ENCODE measurements at places on chromosomes 1 and 21.
A peak's percentile ranks its signal among the peaks of the same experiment; 100 is the strongest.

- DNase-seq, result peak; percentile 26
Observed at GRCh38 chr1:170700842-170701615, 37.1 kb downstream of the PRRX1 start.

- no peak for DNase-seq
Observed at GRCh38 chr1:25517476-25518394, 25.7 kb upstream of the LDLRAP1 start.

DNA sequence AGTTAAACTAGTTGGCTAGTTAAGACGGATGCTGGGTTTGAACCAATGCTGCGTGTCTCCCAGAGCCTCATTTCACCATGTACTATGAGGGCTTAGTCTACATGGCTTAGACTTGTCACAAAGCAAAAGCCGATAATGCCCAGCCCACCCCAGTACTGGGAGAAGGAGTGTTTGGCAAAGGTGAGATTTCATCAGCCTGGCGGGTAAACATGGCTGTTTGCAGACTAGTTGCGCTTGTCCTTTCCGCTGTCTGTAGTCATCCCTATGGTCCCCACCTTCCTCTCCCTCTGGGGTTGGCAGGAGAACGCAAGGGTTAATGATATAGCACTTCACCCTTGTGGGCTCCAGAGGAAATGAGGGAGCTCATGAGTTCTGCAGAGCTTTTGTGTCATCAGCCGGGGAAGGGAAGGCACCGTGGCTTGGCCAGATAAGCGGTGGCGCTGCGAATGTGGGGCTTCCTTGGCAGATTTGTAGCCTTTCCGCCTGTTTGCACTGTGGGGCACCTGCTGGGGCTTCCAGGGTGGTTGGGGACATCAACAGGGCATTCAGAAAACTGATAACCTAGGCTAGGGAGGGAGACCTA is 29.2 kb downstream of the SOX13 start:
- DNase-seq, result peak; percentile 21

DNA sequence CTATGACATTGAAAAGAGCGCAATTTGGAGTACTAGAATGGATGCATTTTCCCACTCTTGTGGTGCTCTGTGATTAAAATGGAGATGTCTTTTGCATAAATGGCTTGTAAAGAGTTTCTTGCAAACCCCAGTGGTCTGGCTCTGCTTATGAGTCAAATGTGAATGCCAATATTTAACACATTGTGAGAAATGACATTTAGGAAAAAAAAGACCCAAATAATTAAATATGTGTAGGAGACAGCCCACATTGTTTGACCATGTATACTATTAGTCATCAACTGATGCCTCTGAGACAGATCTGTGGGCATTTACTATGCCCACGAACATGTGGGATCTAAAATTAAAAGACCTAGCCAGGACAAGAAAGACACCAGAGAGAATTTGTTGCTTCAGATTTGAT is 22.2 kb upstream of the RUNX1 start:
- DNase-seq, result peak; percentile 31

DNA sequence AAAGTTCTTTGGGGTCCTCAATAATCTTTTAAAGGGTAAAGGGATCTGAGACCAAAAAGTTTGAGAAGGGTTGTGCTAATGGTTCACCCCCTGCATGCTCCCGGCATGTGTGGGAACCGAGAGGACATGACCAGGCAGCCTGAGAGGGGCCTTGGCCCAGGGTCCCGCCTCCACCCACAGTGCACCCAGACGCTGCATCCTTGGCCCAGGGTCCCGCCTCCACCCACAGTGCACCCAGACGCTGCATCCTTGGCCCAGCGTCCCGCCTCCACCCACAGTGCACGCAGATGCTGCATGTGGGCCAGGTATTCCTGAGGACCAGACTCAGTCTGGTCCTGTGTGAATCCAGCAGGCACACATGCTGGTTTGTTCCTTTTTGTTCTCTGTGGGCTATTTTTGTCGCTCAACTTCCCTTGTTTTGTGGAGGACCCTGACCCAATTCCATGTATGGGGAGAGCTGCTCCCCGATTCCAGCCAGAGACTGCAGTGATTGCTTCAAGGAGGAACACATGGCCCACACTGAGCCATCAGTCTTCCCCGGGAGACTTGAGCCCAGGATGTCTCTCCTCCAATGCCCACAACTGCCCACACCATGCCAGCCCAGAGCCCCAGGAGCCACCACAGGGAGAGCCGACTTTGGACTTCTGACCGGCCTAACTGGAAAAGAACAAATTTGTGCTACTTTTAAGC is 3.5 kb downstream of the NPHP4 start:
- no peak for DNase-seq

GRCh38 chr1:173082913-173083312 is 32.2 kb upstream of the TNFSF18 start:
- DNase-seq, result no peak

DNA sequence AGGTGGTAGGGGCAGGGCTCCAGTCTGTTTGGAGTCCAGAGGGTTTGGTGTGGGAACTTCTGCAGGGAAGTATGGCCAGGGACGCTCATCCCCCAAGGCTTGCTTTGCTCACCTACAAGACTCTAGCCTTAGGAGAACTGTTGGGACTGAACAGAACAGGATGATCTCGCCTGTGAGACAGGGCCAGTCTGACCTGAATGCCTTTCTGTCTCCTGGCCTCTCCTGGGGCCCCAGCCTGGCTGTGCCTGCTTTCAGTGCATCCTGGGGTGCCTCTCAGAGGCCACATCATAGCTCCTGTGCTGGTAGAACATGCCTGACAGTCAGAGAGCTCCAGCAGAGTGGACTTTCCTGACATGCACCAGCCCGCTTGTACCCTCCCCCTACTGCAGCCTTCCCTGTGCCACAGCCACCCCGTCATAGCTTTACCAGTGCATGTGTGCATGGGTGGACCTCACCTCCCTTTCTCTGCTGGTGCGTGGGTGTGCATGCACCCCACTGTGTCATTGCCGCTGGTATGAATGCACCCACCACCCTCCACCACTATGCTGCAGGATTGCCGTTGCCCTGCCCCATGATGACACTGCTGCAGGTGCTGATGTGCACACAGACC is 165.8 kb downstream of the GIPC2 start:
- DNase-seq, result no peak
